ENCODE measurements at places on chromosomes 7 and 10.

DNA sequence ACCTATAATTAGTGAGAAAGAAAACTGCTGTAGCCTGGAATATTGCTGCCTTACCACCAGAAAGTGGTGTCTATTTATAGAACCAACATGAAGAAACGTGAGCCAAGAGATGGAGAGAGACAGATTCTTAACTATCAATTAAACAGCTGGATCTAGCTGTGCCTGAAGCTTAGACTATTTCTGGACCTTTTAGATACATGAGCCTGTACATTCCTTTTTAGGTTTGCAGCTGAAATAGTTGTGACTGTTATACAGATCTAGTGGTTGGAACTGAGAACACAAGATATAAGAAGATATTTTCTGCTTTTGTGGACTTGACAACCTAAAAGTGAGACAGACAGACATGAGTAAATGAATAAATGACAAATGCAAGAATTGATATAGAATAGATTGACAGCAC lies 73.4 kb downstream of the CDK14 start:
- DNase-seq: no peak

- DNase-seq: no peak
These were observed 436.2 kb downstream of the KCNMA1 start for GRCh38 chr10:77201135-77202106.

- DNase-seq: no peak
These were observed 20.5 kb downstream of the GPER1 start for GRCh38 chr7:1108264-1108920.

- DNase-seq: peak; percentile 90
These were observed 114.0 kb upstream of the TCF7L2 start for GRCh38 chr10:112835944-112836451.

GRCh38 chr10:124181656-124182055 lies 88.3 kb upstream of the CHST15 start:
- DNase-seq: no peak

- no peak for DNase-seq
These were observed 115.2 kb downstream of the LHPP start for GRCh38 chr10:124576526-124577420.

DNA sequence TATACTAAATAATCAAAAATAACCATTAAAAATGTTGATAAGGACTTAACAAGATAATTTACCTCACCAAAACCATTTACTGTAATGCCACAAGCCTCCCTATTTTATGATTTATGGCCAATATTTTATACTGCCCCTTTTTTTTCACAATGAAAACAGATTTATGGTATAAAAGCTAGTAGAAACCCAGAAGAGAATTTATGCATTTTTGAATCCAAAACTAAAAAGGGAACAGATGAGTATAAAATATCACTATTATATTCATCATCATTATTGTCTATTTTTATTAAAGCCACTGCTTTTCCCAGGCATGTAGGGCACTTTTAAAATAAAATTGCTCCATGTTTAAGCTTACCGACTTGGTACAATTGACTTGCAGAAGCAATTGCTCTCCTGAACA lies 425.0 kb downstream of the PHTF2 start:
- DNase-seq: no peak

GRCh38 chr10:118585234-118585633 lies 10.2 kb downstream of the PRLHR start:
- no peak for DNase-seq

DNA sequence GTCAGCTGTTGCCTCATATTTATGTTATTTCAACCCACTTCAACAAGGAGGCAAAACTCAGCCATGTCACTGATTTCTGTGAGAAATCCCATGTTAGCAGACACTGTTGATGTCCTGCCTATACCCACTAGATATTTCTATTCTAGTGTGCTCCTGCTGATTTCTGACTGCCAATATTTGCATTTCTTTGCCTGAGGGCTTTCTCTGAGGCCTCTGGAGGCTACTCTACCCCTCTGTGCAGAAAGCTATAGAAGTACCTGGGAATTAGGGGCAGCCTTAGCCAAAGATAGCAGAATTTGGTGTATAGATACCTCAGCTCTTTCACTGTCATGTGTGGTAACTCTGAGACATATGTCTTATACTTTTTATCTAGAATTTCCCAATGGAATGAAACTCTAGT lies 348.8 kb downstream of the SORCS3 start:
- DNase-seq: no peak

GRCh38 chr10:8489232-8489631 lies 434.7 kb downstream of the GATA3 start:
- DNase-seq: no peak

- DNase-seq: no peak
These were observed 145.8 kb downstream of the CDH23 start for GRCh38 chr10:71542478-71542877.

GRCh38 chr10:99784727-99785441 lies 2.4 kb downstream of the ABCC2 start:
- DNase-seq: no peak

- DNase-seq: peak; percentile 51
These were observed 103.6 kb downstream of the LYZL1 start for GRCh38 chr10:29392376-29393021.

DNA sequence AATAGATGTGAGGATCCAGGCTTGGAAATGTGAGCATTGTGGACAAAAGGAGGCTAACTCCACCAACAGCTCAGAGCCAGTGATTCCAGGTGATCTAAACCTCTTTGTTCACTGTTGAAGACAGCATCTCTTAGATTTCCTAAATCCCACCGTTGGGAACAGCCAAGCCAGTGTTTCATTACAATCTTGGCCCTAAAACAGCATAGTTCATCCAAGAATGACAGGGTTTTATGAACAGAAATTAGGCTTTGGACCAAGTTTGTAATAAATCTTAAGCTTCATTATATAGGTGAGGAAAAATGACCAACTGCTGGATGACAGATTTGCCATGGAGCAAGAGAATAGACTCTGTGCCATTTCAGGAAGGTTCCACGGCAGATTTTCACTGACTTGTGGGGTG lies 65.8 kb downstream of the MTURN start:
- no peak for DNase-seq

- DNase-seq: no peak
These were observed 281.7 kb downstream of the SORCS3 start for GRCh38 chr10:104922810-104923209.

- no peak for DNase-seq
These were observed 33.1 kb upstream of the HMX3 start for GRCh38 chr10:123102673-123103072.

DNA sequence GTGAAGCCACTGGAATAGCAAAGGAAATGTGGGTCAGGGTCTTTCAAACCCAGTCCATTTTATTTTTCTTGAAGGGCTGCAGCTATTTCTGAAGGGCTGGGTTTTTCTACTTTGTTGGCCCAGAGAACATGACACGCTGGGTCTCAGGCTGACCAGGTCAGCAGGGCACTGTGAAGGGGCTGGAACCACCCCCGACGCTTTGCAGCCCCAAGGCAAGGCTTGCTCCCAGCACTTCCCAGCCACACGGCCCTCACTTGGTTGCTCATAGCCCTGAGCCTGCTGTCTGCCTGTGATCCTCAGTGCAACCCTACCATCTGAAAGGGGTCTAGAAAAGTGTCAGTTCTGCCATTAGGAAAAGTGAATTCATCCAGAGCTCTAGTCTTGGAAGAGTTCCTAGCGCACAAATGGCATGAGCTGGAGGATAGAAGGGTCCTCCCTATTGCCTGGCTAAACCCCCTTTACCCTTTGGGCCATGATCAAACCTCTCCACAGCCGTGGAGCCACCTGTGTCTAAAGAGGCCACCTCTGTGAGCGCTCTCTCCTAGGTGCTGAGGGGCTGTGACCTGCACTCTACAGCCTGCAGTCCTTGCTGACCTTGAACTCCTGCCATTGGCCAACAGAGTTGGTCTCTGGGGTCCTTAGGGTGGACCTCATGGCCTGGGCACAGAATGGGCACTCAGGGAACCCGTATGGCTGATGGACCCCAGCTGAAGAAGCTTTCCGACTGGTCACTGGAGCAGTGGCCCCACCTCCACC lies 132.0 kb downstream of the RGS10 start:
- DNase-seq: no peak

GRCh38 chr7:32259931-32260596 lies 189.9 kb upstream of the PDE1C start:
- DNase-seq: no peak

GRCh38 chr10:60917331-60918280 lies 26.4 kb downstream of the RHOBTB1 start:
- DNase-seq: no peak

DNA sequence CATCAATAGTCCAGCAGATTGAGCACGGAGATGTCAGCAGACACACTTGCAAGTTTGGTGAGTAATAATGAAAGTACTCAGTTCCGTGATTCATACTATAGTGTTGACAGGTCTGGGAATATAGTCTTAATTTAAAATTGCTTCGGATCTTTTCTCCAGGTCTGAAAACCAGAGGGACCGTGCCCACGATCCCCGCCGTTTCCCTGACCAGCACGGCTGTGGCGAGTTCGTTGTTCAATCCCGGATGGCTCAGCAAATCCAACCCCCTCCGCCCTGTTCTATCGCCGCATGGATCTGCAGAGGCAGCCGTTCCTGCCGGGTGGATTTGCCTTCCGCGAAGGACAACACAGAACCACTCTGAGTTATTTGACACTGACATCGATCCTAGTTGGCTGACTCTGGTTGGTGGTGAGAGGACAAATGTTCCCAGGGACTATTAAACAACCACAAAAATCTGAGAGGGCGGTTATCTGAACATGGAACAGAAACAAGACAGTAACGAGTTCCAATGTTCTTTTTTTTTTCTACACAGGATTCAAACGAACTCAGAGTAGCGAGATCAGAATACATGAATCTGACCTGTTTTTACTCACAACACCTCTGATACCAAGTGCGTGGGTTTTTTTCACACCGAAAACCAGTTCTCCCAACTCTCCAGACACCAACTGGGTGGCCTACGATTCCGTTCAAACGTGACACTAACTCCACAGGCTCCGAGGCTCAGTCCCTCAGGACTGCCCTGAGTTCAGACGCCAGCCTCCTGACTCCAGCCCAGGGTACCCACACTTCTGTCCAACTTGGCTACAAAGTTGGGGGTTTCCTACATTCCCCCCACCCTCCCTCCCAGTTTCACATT lies 52.7 kb downstream of the RBM17 start:
- peak; percentile 93 for DNase-seq

GRCh38 chr7:85498031-85498430 lies 311.2 kb upstream of the SEMA3D start:
- no peak for DNase-seq

DNA sequence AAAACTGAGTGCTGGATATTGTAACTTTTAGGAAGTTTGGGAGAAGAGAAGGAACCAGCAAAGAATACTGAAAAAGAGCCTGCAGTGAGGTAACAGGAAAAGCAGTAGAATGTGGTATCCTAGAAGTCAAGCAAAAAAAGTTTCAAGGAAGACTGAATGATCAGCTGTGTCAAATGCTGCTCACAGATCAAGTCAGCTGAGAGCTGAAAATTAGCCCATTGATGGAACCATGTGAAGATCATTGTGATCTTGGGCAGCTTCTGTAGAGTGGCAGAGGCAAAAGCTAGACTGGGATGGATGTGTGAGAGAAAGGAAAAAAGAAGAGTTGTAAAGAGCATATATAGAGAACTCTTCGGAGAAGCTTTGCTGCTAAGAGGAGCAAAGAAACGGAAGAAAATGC lies 315.4 kb upstream of the BMPER start:
- no peak for DNase-seq

DNA sequence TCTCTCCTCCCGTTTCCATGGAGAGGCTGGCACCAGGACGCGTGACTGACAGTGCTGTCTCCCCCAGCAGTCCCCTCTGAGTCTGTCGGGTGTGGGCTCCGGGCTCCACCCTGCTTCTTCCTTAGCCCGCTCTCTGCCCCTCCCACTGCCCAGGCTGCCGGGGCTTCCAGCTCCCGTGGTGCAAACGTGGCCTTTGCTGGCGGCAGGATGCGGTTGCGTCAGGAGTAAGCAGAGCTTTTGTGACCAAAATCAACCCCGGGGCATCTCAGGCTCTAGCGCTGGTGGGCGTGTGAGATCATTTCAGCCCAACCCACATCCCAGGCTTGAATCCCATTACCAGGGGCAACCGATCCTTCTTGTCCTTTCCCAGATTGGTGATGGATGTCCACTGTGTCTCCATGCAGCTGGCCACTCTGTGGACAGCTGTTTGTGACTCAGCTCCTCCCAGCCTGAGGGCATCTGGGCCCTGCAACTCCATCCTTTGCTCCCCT lies 28.2 kb downstream of the PTPRE start:
- DNase-seq: no peak

- no peak for DNase-seq
These were observed 1.8 kb downstream of the PGAM2 start for GRCh38 chr7:44063547-44063893.

GRCh38 chr10:1858547-1858946 lies 121.2 kb upstream of the ADARB2 start:
- no peak for DNase-seq

- peak; percentile 98 for DNase-seq
These were observed at the start of gene TCF7L2 for GRCh38 chr10:112949875-112950507. Gene TCF7L2, plus strand, starts transcription at chr10:112950247. Its CDS starts 510 bp downstream, at chr10:112950757.

GRCh38 chr10:37707829-37708578 lies 149.4 kb downstream of the ZNF248 start:
- DNase-seq: no peak

- no peak for DNase-seq
These were observed 453.7 kb upstream of the MKI67 start for GRCh38 chr10:128579901-128580300.

- DNase-seq: no peak
These were observed 2.5 kb upstream of the ITIH2 start for GRCh38 chr10:7700577-7701125.

DNA sequence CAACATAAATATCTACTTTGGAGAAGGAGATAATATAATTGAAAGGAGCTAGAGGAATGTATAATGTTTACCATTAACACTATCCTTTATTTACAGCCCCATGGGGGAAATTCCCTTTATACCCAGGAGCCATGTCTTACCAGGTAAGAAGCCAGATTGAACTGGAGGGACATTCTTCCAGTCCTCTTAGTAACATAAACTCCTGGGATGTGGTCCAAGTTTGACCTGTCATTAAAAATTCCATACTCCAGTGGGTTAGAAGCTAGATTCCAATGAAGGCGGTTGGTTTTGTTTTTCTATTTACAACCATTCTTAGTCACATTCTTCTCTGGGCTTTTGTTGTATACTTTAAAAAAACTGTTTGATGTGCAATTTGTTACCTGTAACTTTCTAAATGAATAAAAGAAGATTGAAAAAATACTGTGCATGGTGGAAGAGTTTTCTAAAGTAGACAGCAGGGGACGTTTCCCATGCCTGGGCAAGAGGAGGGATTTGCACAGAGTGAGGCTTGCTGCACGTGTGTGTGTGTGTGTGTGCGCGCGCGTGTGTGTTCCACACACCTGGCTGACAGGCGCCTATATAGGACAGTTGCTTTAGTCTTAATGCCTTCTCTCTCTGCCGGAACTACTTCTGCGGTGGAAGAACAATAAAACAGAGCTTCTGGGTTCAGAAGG lies 2.0 kb downstream of the PLCE1 start:
- DNase-seq: no peak

DNA sequence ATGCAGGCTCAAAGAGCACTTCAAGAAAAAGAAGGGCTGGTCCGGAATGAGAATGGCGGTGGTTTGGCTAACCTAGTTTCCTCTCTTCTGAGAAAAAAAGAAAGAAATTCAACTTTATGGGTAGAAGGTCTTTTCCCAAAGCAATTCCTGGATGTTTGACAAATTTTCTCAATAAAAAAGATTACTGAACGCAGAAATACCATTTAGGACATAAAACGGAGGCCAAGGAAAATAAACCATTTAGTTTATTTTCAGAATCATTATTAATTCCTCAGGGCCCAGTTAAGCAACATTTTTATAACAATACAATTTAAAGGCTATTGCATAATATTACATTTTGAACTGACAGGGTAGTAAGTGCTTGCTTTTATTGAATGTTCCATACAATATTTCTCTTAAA lies 284.6 kb upstream of the ANKRD30A start:
- no peak for DNase-seq

GRCh38 chr7:91343420-91343960 lies 79.3 kb downstream of the FZD1 start:
- no peak for DNase-seq

All from inflammatory macrophage treated with lipopolysaccharide for 4 hours (primary cell).